Large intestine (tissue), 12 donors: ENCODE measurements at places on chromosomes 4 and X. TPM values are rescaled to one million over a fixed set of nuclear protein-coding genes. Genes with fewer than 3 reads are reported as not detected.

FDCSP gene
- polyA plus RNA-seq, result 0.18 TPM

CT45A5 gene
- not detected for polyA plus RNA-seq

N4BP2 gene
- 16.9 TPM for polyA plus RNA-seq

ARHGAP6 gene
- 5.1 TPM for polyA plus RNA-seq

GIMD1 gene
- polyA plus RNA-seq, result 0.06 TPM

NAP1L2 gene
- polyA plus RNA-seq, result 1.9 TPM

ZDHHC15 gene
- polyA plus RNA-seq, result 1.5 TPM

LIMCH1 gene
- polyA plus RNA-seq, result 18.6 TPM

DRP2 gene
- polyA plus RNA-seq, result 2.1 TPM

MAGEB1 gene
- not detected for polyA plus RNA-seq

ENPP6 gene
- polyA plus RNA-seq, result 3.2 TPM

ARHGAP10 gene
- 11.0 TPM for polyA plus RNA-seq

NPFFR2 gene
- not detected for polyA plus RNA-seq

BGN gene
- polyA plus RNA-seq, result 17.2 TPM

AGA gene
- polyA plus RNA-seq, result 28.5 TPM

ANOS1 gene
- 5.9 TPM for polyA plus RNA-seq

CFAP299 gene
- 0.16 TPM for polyA plus RNA-seq

SPACA5B gene
- not detected for polyA plus RNA-seq
